ENCODE measurements at places on chromosomes 11 and 22.

DNA sequence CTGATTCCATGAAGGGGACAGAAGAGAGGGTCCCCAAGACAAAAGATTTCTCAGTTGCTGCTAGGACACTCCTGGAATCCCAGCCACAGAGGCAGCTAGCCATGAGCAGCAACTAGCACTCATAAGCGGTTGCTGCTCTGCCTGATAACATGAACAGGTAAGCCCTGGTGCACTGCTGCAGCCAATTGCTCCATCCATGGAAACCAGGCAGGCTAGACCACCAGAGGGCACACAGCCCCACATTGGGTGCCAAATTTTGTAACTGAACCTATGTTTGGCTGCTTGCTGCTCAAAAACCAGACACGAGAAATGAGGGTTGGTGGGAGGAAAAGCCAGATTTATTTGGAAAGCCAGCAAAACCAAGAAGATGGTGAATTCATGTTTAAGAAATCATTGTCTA is 21.9 kb upstream of the QSER1 start:
- H3K36me3 ChIP-seq = peaks cover 2% of the 10 kb centered on the region
- no peak for DNase-seq
- H3K4me3 ChIP-seq = no peak overlapping the region
- no peak overlapping the region for H3K27ac ChIP-seq
- peaks cover 20% of the 10 kb centered on the region for H3K27me3 ChIP-seq
- H3K4me1 ChIP-seq = no peaks in the 10 kb centered on the region

DNA sequence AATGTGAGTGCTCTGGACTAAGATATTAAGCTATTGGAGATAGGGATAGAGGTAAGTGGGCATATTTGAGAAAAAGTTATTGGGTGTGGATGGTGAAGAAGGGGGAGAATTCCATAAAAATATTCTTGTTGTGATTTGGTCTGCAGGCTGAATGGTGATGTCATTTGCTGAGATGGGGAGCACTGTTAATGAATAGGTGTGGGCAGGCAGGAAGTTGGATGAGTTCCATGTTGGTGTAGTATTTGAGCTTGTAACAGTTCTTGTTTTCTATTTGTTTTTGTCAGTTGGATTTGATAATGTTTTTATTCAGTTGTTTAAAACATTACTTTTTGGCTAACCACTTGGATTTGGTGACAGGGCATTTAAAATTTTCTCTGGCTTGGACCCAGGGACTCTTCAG is 168.8 kb downstream of the C11orf87 start:
- no peak overlapping the region for H3K4me3 ChIP-seq
- no peak for DNase-seq
- no peak overlapping the region for H3K27ac ChIP-seq
- no peaks in the 10 kb centered on the region for H3K27me3 ChIP-seq
- H3K4me1 ChIP-seq = no peaks in the 10 kb centered on the region

DNA sequence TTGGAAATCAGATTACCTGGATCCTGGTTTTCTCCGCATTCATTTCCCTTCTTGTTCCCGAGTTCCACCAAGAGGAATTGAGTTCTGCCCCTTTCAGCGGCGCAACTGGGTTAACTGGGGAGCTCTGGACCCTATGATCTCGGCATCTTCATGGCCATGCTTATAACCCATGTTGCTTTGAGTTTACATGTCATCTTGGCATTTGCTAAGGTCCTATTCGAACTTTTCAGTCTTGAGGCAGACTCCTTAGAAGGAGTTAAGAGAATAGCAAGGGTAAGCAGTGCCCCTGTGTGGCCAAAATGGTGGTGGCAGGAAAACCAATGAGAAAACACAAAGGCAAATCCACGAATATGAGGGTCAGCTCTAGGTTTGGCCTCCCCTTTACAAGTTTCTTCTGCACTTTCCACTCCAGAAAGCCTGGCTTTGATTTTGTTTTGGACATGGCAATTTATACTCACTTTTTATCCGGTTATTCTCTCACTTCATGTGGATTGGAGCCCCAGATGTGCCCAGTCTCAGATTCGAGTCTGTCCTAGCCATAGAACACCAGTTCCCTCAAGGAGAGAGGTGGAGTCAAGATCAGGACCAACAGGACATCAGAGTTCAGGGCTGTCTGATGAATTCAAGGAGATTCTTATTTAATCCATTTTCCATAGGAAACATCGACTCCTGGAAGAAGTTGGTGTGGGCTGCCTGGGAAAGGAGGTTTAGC is 55.3 kb upstream of the FBXO3 start:
- no peak overlapping the region for H3K27ac ChIP-seq
- H3K4me1 ChIP-seq = peaks cover 8% of the 10 kb centered on the region
- peaks cover 67% of the 10 kb centered on the region for H3K27me3 ChIP-seq
- no peaks in the 10 kb centered on the region for H3K36me3 ChIP-seq
- peak overlapping the region; percentile 86 for H3K4me3 ChIP-seq

GRCh38 chr11:129275828-129276227 is 83.7 kb upstream of the ARHGAP32 start:
- no peak for DNase-seq
- H3K4me3 ChIP-seq = no peak overlapping the region
- H3K36me3 ChIP-seq = no peaks in the 10 kb centered on the region
- H3K4me1 ChIP-seq = peaks cover 33% of the 10 kb centered on the region

- peaks cover 45% of the 10 kb centered on the region for H3K36me3 ChIP-seq
- no peaks in the 10 kb centered on the region for H3K27me3 ChIP-seq
- no peak overlapping the region for H3K4me3 ChIP-seq
- H3K4me1 ChIP-seq = peaks cover 43% of the 10 kb centered on the region
- no peak overlapping the region for H3K27ac ChIP-seq
- no peak for DNase-seq
Observed at GRCh38 chr11:121508449-121508848, 55.7 kb upstream of the SORL1-AS1 start.

GRCh38 chr11:83510530-83511460 is 224.6 kb upstream of the CCDC90B start:
- no peaks in the 10 kb centered on the region for H3K27me3 ChIP-seq
- no peak overlapping the region for H3K27ac ChIP-seq
- no peak for DNase-seq
- H3K36me3 ChIP-seq = no peaks in the 10 kb centered on the region
- H3K4me3 ChIP-seq = no peak overlapping the region

- no peaks in the 10 kb centered on the region for H3K27me3 ChIP-seq
- peaks cover 1% of the 10 kb centered on the region for H3K36me3 ChIP-seq
- no peaks in the 10 kb centered on the region for H3K4me1 ChIP-seq
- no peak overlapping the region for H3K4me3 ChIP-seq
- H3K27ac ChIP-seq = no peak overlapping the region
Observed at GRCh38 chr11:16722581-16723344, 15.7 kb upstream of the C11orf58 start.

DNA sequence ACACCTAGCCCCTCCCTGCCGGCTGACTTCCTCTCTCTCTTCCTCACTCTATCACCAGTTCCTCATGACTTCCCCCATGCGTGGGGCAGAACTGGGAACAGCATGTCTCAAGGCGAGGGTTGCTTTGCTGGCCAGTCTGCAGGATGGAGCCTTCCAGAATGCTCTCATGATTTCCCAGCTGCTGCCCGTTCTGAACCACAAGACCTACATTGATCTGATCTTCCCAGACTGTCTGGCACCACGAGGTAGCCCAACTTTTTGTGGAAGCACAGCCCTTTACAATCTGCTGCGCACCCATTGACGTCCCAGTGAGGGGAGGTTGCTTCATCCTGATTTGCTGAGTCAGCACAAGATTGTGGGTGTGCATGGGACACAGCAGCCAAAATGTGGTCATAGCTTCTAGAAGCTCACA is 8.6 kb downstream of the TCN2 start:
- DNase-seq = no peak
- no peaks in the 10 kb centered on the region for H3K4me1 ChIP-seq
- no peaks in the 10 kb centered on the region for H3K27me3 ChIP-seq
- H3K27ac ChIP-seq = no peak overlapping the region

- peaks cover 6% of the 10 kb centered on the region for H3K4me1 ChIP-seq
- no peak overlapping the region for H3K4me3 ChIP-seq
- no peaks in the 10 kb centered on the region for H3K36me3 ChIP-seq
- no peak overlapping the region for H3K27ac ChIP-seq
- no peaks in the 10 kb centered on the region for H3K27me3 ChIP-seq
- no peak for DNase-seq
Observed at GRCh38 chr11:111652184-111652583, 49.9 kb downstream of the SIK2 start.

DNA sequence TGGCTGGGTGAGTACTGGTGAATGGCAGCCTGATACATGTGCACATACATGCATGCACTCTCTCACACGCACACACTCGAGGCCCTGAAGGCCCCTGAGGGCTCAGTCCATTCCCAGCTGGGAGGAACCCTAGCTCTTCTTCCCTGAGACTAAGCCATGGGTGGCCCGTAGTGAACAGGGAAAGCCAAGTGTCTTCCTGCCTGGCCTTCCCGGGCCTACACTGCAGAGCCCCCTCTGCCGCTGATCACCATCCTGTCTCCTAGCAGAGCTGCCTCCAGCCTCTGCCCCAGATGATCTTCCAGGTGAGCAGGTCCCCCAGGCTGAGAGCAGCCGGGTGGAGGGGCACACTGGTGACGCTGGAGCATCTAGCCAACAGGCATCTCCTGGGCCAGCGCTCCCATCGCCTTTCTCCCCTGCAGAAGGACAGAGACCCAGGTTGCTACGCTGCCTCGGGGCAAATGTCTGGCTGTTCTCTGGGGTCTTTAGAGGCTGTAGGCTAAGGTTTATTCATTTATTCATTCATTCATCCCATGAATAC is 57.3 kb downstream of the CD82 start:
- H3K27ac ChIP-seq = no peak overlapping the region
- no peak for DNase-seq

DNA sequence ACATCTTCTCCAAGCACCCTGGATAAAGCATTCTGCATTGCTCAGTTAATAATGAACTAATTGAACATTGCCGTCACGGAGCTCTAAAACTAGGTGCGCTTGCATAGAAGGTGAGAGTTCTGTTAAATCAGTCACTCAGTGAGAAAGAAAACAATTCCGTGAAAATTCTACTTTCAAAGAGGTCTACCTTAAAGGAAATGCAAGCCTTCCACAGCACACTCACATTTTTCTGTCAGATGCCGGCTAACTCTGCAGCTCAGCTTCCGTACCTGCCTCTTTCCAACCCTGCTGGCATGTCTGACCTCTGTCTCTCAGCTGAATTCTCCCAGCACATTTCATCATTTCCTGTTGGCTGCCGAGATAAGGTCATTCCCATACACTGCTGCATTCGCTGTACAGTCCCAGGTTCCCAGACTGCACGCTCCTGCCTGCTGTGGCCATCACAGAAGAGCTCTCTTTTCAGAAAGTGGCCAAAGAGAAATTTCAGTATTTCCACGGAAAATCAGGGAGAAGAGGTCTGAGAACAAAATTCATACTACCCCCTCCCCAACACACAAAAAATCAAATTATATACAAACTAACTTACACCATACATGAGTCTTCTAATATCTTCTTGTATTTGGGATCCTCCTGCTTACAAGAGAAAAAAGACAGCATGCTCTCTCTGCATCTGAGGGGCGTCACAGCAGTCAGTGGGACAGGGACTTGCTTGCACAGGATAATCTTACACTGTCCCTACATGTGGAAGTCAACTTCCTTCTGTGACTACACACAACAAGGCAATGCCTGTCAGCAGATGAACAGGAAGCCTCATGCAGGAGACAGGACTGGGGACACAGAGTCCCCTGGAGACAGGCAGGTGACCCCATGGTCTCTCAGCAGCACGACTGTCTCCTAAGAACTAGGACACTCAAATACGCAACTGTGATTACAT is 55.1 kb downstream of the PACSIN2 start:
- peak overlapping the region; percentile 73 for H3K4me3 ChIP-seq
- no peaks in the 10 kb centered on the region for H3K27me3 ChIP-seq
- peaks cover 64% of the 10 kb centered on the region for H3K4me1 ChIP-seq

- peak overlapping the region; percentile 75 for H3K4me3 ChIP-seq
- peaks cover 46% of the 10 kb centered on the region for H3K4me1 ChIP-seq
Observed at GRCh38 chr11:35029979-35030682, 108.8 kb upstream of the CD44 start.

DNA sequence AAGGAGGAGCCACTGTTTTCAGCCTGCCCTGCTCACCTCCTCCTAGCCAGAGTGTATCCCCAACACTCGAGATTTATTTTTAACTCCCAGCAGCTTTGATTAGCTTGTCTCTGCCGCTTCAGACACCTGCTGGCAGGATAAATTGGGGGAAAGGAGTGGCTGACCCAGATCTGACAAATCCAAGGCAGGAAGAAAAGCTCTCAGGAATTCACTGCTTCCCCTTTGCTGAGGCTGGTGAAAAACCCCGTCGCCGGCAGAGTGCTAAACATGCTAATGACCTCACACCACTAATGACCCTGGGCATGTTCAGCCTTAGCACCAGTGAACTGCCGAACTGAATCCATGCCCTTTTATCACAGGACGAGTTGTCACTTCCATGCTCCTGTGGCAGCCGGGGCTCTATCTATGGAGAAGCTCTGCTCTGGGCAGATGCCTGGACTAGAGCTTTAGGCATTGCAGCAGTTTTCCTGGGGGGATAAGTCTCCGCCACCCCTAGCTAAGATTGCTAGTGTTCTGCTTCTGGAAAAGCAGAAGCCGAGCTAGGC is 52.2 kb downstream of the FEZ1 start:
- H3K27me3 ChIP-seq = peaks cover 30% of the 10 kb centered on the region
- H3K4me1 ChIP-seq = peaks cover 9% of the 10 kb centered on the region
- DNase-seq = no peak
- no peak overlapping the region for H3K27ac ChIP-seq

DNA sequence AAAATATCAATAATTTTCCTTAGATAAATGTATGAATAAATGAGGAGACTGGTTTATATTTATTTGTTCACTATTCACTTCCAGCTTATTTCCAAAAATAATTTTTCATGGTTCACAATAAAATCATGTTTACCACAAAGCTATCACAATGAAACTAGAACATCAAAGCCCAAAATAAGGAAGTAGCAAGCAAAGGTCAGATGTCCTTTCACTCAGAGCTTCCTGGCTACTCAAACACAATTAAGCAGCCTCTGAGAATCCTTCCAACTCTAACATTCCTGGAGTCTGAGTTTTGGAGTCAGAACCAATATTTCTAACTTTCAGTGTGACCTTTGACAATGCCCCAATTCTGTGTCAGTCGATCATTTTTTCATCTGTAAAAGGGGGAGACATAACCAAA is 527.0 kb downstream of the SOX6 start:
- H3K27ac ChIP-seq = no peak overlapping the region
- no peak overlapping the region for H3K4me3 ChIP-seq
- H3K4me1 ChIP-seq = no peaks in the 10 kb centered on the region
- no peaks in the 10 kb centered on the region for H3K27me3 ChIP-seq
- DNase-seq = no peak

DNA sequence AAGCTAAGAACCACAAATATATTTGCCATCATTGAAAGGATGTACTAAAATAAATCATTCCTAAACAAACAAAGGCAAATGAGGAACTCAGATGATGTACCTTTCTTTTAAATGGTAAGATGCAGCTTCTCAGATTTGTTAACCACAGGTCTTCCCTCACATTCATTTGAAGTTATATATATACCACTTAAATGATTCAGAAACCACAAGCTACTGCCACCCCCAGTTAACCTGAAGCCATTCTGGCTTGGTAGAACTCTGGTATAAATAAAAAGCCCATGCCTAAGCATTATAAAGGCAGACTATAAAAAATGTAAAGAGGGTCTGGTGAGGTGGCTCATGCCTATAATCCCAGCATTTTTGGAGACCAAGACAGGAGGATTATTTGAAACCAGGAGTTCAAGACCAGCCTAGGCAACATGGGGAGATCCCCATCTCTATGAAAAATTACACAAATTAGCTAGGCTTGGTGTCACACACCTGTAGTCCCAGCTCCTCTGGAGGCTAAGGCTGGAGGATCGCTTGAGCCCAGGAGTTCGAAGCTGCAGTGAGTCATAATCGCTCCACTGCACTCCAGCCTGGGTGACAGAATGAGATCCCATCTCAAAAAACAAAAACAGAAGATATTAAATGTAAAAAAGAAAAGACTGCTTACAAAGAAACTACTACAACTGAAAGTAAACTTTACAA is 1185.3 kb downstream of the JRKL start:
- H3K27me3 ChIP-seq = no peaks in the 10 kb centered on the region
- H3K4me1 ChIP-seq = no peaks in the 10 kb centered on the region

Data from activated T-cell treated with anti-CD3 and anti-CD28 coated beads, Interleukin-2, amount 50 U/mL, for 72 hours (primary cell).